ENCODE measurements at places on chromosomes 13 and 19.

GRCh38 chr19:19548915-19549759 lies 11.1 kb downstream of the CILP2 start:
- no peak for DNase-seq

- DNase-seq = no peak
Observed at GRCh38 chr19:12247644-12248222, 47.0 kb downstream of the ZNF44 start.

- no peak for DNase-seq
Observed at GRCh38 chr13:65966991-65967451, 1263.1 kb downstream of the PCDH9 start.

DNA sequence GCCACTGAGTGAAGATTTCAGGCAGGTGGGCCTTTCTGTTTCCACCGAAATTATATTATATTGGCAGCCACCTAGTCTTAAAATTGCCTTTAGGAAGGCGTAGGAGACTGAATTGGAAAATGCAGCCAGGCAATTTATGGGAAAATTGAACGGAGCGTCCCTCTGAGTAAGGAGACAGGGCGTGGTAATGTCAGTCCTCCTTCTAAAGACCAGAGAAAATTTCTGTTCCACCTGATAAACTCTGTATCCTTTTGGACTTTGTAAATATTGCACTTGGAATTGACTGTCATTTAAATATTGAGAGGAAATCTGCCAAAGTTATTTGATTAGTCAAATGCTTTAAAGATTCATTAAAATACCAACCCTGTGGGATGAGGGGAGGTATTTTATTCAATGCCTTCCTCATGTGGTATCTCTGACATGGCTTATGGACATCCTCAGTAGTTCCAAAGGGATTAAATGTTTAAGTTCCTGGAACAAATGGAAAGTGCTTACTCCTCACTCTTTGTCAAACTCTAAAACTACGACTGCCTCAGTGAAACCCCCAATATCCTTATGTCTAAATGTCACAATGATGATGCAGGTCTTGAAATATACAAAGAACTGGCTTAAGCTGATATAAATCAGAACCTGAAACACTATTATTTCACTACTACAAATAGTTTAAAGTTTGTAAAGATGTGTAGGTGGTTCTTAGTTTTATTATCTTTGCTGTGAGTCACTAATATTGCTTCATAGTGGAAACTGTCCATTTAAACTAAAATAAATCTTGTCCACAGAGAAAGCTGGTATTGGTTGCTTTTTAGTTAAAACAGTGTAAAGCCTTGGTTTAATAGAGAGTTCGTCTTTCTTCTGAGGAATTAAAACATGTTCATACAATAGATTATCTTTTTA lies 203.2 kb downstream of the FGF14 start:
- DNase-seq = no peak

DNA sequence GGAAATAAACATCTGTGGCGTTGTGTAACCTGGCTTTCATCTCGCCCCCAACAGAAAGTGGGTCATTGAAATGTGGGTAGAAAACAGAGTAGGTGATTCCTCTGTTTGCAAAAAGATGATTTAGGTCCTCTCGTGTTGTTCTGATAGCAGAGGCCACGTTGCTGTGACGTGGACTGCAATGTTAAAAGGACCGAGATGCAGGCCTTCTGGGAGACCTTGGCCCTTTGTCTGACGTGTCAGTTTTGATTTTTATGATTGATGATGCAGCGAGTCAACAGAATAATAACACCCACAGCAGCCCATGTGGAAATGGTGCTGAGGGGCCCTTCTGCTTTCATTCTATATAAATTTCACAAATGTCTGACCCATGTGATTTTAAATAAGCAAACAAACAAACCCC lies 68.9 kb downstream of the FGF9 start:
- no peak for DNase-seq

- DNase-seq = no peak
Observed at GRCh38 chr13:49844181-49844580, 51.7 kb upstream of the KPNA3 start.

GRCh38 chr19:2341244-2341751 lies 12.8 kb downstream of the SPPL2B start:
- DNase-seq = no peak

DNA sequence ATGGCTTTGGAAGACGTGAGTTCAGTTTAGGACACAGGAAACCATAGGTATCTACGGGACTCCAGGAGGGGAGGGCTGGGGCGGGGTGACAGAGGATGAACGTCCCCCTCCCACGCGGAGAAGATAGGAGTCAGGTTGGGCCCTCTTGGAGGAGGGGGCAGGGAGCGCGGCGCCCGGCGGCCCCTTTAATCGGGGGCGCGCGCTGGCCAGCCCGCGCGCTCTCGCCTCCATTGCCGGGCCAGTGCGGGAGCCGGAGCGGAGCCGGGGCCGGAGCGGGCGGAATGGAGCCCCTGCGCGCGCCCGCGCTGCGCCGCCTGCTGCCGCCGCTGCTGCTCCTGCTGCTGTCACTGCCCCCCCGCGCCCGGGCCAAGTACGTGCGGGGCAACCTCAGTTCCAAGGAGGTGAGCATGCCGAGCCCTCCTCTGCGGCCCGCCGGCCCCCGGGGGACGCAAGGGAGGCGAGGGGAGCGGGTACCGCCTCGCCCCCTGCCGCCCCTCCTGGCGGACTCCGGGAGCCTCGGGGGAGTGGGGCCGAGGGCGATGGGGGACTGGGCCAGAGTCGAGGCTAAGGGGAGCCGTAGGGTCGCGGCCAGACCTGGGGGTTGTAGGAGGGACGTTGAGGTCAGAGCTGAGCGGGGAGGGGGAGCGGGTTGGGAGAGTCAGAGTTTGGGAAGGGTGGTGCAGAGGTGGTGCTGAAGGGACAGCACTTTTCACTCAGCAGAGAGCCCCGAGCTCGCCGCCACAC lies at the start of gene TMEM145:
Gene TMEM145, plus strand, starts transcription at position 214 of the 744 bp plus-strand sequence. Its CDS starts 68 bp downstream, at position 282.
- DNase-seq = no peak

- DNase-seq = peak; percentile 67
Observed at GRCh38 chr13:92590503-92590908, 636.1 kb upstream of the GPC6 start.

- DNase-seq = no peak
Observed at GRCh38 chr19:19866611-19867248, 1.0 kb downstream of the ZNF253 start.

DNA sequence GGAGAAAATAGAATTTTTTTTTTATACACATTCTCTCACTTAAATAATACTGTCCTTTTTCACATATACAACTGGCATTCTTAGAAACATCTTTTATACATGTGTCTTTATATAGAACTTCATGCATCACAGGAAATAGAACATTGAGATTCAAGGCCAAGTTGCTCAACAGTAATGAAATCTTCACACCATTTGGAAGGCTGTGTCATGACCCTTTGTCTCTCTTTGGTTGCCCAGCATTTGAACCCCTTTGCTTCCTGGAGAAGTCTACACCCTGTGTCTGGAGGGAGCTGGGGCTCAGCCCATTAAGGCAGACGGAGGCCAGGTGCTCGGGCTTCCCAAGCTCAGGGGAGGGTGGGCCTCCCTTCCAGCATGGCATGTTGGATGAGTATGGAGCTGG lies 41.1 kb downstream of the B3GLCT start:
- no peak for DNase-seq

DNA sequence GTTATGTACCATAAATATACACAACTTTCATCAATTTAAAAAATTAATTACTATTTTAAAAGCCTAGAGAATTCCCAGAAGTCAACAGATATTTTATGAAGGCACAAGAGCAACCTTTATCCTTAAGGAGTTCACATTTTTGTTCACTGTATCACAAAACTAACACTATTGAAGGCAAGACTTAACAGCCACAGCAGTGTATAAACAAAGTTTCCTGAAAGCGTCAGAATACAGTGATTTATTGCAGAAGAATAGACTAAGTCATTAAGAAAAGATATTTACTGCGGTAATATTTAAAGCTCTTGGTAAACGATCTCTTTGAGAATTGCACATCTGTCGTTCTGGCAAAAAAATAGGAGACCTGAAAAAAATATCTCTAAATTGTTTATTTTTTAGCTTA lies 419.3 kb upstream of the NBEA start:
- no peak for DNase-seq

GRCh38 chr13:36945078-36945477 lies 25.0 kb upstream of the SMAD9 start:
- no peak for DNase-seq

GRCh38 chr13:33633701-33634545 lies 184.0 kb upstream of the RFC3 start:
- peak; percentile 37 for DNase-seq

DNA sequence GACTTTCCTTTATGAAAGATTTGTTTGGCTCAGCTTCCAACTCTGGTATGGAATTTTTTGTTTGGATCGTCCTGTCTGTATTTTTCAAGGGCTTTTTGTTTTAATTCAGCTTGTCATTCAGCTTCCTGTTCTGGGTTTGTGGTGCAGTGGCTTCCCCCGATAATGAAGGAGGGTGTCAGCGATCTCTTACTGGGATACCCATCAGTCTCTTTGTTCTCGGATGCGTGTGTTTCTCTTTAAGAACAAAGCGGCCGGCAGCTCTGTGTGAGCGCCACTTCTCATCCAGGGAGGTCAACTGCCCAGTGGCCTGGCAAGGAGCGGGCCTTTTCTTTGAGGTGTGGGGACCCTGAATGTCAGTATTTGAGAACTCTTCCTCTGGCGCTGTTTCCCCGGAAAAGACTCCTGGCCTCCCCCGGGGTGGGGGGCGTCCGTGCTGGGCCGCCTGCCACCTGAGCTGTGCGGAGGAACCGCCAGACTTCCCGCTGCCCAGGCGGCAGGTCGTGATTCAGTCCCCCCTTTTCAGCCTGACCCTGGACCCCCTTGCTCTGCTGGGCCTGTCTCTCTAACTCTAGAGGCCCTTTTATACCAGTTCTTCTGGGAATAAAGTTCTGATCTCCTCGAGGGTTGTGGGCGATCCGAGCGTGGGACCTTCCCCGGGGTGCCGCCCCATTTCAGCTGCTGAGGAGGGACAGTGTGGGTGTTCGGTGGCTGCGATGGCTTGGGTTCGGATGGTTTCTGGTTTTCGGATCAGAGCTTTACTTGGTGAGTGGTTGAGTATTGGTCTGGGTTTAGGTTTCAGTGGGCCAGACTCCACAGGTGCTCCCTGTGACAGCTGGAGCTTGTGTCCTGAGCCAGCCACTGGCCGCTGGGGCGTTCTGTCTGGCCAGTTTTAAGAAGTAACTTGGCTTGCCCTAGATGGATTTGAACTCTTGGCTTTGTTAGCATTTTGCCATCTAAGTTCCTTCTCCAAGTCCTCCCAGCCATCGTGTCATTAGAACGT lies 3.4 kb downstream of the SF3A2 start:
- DNase-seq = peak; percentile 14

- DNase-seq = no peak
Observed at GRCh38 chr13:99996381-99996973, 14.9 kb downstream of the ZIC2 start.

DNA sequence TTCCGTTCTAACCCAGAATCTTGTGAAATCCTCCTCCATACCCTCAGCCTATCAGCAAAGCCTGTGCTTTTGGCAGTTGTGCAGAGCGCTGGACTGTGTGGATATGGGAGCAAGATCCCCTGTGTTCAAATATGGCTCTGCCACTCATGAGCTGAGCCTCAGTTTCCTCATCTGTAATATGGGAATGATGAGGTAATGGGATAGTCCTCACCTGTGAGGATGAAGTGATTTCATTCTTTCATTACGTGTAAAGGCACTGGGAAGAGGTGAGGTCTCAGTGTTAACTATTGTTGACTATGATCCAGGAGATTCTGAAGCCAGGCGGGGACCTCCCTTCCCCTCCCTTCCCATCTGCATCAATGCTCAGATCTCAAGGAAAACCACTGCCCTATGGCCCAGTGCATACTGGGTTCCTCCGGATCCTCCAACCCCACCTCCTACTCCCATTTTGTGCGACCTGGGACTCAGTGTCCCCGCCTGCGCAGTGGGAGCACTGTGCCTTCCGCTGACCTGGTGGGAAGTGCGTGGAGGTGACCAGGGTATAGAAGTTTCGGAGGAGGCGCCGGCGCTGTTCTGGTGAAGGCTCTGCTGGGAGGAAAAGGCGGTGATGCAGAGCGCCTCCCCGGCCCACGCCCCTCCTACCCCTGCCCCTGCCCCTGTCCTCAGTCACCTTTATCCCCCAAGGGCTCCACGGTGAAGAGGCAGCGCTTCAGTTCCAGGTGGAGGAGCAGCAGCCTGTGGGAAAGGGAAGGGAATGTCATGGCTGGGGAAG lies 5.0 kb downstream of the FUZ start:
- DNase-seq = no peak

- DNase-seq = no peak
Observed at GRCh38 chr19:46480415-46480814, 9.1 kb upstream of the PNMA8A start.

GRCh38 chr13:34076943-34077703 lies 259.2 kb downstream of the RFC3 start:
- no peak for DNase-seq

DNA sequence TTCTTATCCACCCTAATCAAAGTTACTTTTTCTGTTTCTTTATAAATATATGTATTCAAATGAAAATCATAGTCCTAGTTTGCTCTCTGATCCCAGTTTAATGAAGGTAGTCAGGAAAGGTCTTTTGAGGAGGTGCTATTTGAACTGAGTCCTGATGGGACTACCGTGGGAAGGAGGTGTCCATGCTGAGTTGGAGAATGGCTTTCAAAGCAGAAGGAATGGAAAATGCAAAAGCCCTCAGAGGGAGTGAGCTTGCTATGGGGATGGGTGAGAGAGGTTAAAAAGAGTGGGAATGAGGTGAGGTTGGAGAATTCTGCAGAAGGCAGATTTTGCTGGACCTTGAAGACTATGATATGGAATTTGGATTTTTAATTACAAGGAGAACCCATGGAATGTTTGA lies 193.6 kb downstream of the GPC6 start:
- DNase-seq = no peak

GRCh38 chr13:73870970-73871935 lies 263.0 kb downstream of the KLF12 start:
- peak; percentile 85 for DNase-seq

DNA sequence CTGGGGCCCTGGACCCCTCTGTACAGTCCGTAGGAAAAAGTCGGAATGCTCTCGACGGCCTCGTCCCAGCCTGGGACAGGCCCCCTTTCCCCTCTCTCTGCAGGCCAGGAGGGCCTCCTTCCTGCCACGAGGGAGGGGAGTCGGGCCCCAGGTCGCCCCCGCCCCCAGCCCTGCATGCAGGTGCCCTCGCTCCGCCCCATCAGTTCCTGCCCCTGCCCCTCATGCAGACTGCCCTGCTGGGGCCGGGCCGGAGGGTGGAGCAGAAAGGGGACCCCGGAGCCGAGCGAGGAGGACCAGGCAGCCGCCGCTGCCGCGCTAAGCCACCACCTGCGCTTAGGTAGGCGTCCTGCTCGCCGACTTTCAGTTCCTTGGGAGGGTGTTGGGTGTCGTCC lies 7.3 kb downstream of the LYL1 start:
- DNase-seq = no peak
